ENCODE measurements at places on chromosomes 12 and 14.

DNA sequence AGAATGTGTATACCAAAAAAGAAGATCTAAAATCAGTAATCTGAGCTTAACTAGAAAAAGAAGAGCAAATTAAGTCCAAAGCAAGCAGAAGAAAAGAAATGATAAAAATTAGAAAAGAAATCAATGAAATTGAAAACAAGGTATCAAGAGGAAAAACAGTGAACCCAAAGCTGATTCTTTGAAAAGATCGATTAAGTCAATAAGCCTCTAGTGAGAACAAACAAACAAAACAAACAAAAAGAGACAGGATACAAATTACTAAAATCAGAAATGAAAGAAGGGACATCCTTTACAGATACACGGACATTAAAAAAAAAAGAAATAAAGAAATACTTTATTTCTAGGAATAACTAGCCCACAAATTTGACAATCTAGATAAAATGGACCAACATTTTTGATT is 12.9 kb upstream of the GALNT8 start:
- DNase-seq: no peak

DNA sequence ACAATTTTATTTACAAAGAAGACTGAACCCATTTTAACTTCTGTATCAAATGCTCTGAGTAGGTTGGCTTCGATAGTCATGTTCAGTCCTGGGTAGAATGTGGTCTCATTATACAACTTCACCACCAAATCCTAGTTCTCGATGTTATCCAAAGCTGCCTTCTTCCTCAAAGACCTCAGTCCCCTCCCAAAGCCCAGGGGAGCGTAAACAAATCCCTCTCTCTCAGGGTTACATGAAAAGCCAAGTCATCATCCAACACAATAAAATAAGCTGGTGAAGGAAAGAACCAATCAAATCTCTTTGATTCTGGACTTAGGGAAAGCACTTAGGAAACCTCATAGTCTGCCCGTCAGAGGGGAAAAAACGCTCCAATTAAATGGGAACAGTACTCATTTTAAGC is 9.1 kb downstream of the PTCSC3 start:
- DNase-seq: no peak

GRCh38 chr14:27715561-27715960 is 1051.0 kb upstream of the FOXG1 start:
- DNase-seq: no peak

- no peak for DNase-seq
These were observed 76.8 kb downstream of the HSD17B6 start for GRCh38 chr12:56839915-56840325.

- DNase-seq: no peak
These were observed 4.7 kb downstream of the PPP2R3C start for GRCh38 chr14:35117112-35117511.

DNA sequence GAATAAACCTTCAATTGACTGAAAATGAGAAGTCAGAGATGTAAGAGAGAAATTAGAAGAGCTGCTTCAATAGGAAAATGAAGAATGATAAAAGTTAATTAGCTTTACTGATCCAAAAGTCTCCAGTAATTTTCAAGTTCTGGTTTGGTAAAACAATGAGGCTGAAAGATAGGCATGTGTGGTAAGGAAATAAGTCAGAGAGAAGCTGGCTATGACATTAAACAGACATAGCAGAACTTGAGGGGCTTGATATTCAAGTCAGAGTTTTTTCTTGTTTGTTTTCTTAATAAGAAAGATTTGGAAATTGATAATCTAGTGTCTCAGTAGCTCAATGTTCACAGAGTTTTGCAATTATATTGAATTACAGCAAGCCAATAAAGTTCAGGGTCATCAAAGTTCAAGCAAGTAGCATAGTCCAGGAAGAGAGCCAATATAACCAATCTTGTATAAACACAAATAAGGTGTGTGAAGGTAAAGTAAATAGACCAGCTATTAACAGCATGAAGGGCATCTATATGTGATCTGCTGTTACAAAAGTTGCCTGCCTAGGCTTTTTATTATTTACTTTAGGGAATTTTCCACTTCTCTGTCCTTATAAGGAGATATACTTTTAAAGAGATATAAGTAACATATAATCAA is 1111.5 kb downstream of the TRHDE start:
- DNase-seq: no peak
